Upper lobe of right lung (tissue), 1 donor: ENCODE measurements at places on chromosomes 3 and 15.
A peak's percentile ranks its signal among the peaks of the same experiment; 100 is the strongest.

DNA sequence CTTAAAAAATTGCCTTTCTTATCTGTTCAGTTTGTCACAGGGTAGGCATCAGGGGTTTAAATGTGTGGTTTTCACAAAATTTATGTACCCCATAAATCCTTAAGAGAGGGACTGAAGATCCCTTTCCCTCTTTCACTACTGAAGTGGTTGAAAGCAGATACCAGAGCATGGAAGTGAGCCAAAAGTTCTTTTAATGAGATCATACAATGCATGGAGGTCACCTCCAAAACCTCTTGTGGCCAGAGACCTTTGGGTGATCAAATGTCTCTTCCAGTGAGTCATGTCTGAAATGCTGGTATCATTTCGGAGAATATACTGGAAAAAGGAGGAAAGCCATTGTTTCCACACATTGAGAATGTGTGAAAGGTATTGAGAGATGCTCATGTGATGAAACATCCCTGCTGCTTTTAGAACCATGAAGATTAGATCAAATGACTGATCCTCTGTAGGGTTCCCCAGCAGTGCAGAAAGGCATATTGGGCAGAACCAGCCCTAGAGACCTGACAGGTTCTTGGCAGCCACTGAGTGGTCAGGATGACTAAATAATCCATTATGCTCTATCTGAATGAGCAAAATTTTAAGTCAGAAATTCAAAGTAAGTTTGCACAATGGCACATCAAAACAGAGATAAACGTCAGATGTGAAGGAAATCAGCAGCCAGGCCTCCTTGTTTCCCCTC is 165.8 kb upstream of the SLC2A2 start:
- DNase-seq, result no peak

DNA sequence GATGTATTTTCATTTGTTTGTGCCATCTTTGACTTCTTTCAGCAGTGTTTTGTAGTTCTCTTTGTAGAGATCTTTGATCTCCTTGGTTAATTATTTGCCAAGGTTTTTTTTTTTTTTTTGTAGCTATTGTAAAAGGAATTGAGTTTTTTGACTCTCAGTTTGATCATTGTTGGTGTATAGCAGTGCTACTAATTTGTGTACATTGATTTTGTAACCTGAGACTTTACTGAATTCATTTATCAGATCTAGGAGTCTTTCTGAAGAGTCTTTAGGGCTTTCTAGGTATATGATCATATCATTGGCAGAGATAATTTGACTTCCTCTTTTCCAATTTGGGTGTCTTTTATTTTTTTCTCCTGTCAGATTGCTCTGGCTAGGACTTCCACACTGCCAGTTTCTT is 42.2 kb upstream of the POMGNT2 start:
- DNase-seq, result no peak

DNA sequence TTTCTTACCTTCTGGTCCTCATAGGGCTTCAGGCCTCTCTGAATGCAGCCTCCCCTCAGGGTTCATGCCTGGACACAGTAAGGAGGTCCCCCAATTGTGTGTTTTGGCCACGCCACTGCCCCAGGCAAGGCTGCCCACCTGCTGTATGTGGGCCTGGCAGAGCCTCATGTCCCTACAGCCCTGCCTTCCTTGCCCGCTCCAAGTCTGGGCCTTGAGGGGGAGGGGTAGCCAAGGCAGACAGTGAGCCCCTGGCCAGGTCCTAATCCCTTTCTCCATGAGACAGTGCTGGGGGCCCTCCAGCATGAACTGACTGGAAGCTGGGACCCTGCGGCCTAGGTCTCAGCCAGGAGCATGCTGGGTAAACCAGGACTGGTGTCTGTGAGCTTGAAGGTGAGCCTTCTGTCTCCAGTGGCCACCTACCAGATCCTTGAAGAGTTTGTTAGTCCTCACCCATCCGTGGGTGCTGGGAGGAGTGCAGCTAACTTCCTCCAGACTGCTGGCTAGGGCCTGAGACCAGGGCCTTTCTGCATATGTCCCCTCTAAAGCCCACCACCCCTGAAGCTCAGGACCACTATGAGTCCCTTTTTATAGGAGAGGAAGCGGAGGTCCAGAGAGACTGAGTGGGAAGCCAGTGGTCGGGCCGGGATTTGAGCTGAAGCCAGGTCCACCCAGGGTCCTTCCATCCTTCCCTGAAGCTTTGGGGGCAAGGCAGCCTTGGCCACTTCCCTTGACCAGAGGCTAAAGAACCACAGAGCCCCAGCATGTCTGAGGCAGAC is 8.7 kb downstream of the ZBTB47 start:
- DNase-seq, result no peak

DNA sequence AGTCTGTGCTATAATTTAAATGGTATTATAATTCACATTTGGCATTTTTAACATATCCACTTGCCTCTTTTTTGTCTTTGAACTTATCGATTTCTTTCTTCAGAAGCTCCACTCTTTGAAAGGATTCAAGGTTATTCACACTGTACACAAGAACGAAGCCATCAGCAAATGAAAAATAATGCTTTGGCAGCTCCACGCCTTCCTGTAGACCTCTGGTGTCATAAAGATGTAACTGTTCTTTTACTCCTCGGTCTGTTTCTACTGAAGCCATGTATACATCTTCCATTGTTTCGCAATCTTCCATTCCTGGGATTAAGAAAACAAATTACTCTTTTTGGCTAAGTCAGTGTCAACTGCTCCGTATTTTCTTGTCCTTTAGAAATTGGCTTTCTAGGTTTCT is 16.0 kb downstream of the NKIRAS1 start:
- no peak for DNase-seq

- no peak for DNase-seq
Measured at GRCh38 chr3:155704061-155704460, 40.8 kb downstream of the PLCH1 start.

DNA sequence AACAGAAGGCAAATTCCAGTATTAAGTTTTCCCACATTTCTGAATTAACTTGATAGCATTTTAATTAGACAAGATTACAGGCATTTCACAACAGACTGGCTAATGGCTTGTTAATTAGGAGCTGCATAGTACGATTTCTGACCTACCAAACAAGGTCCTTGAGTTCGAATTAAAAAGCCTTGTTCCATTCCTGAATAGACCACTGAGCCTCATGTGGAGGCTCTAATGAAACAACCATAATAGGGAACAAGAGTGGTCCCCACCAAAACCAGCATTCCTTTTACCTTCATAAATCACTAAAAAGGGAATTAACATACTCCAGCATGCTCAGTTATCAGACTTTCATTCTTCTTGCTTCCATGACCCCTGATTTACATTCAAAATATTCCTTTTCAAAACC is 66.4 kb downstream of the PRTG start:
- DNase-seq, result no peak

- DNase-seq, result peak; percentile 26
Measured at GRCh38 chr15:31254431-31255175, 72.0 kb upstream of the KLF13 start.

- no peak for DNase-seq
Measured at GRCh38 chr3:185813691-185814215, 11.1 kb downstream of the IGF2BP2 start.

DNA sequence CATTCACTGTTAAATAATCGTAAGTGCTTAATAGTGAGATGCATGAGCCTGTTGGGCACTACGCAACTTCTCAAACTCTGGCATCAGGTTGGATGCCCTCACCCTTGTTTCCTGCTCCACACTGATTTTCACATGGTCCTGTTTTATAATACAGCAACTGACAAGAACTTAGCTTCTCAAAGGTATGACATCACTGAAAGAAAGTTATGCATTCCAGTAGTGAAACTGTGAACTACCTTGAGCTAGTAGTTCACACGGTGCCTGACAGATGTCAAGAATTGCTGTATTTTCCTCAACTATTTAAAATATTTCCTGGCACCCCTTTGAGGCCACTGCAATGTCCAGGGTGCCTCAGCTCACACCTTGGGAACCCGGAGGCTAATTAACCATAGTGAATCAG is 327.5 kb downstream of the RORA start:
- DNase-seq, result no peak

- DNase-seq, result no peak
Measured at GRCh38 chr15:92101708-92102394, 248.3 kb downstream of the SLCO3A1 start.

GRCh38 chr3:56700151-56700550 is 17.1 kb upstream of the TASOR start:
- no peak for DNase-seq

DNA sequence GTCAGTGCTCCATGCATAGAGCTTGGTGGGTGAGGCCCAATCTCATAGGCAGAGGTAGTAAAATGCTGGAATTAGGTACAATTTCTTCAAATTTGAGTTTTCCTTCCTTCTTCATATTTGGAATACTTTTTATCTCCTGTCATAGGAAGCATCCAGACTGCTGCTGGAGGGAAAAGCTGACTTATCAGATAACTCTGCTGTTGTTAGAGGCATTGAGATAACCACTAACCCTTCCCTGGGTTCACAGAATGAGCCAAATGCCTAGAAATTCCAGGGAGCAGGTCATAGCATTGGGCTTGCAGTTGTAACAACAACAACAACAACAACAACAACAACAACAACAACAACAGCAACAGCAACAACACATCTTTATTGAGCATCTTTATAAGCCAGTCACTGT is 332.7 kb downstream of the PDCD6IP start:
- no peak for DNase-seq

GRCh38 chr3:124498891-124499290 is 231.4 kb upstream of the UMPS start:
- no peak for DNase-seq

DNA sequence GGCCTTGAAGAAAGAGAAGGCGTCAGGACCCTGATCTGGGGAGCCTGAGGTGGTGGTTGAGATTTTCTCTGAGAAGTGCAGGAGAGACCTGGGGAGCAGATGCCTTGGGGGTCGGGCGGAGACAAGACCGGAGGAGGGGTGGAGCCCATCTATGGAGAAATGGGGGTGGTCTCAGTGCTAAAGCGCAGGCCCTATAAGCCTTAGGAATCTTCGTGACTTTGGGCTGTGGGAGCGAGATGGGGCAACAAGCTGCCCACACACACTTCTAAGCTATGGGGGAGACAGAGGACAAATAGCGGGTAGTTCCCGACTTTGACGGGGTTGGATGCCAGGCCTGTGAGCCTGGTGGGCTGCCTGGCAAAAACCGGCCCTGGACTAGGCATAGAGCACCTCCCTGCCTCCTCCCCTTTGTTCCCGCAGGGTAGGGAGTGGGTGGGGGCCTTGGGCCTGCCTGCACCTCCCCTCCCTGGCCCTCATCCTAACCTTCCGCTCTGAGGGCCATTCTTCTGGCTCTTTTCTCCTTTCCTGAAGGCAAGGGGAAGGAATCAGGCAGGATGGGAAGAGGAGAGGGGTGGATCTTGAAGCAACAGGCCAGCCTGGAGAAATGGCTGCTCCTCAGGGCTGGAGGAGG is 880 bp downstream of the NISCH start:
- peak; percentile 66 for DNase-seq

DNA sequence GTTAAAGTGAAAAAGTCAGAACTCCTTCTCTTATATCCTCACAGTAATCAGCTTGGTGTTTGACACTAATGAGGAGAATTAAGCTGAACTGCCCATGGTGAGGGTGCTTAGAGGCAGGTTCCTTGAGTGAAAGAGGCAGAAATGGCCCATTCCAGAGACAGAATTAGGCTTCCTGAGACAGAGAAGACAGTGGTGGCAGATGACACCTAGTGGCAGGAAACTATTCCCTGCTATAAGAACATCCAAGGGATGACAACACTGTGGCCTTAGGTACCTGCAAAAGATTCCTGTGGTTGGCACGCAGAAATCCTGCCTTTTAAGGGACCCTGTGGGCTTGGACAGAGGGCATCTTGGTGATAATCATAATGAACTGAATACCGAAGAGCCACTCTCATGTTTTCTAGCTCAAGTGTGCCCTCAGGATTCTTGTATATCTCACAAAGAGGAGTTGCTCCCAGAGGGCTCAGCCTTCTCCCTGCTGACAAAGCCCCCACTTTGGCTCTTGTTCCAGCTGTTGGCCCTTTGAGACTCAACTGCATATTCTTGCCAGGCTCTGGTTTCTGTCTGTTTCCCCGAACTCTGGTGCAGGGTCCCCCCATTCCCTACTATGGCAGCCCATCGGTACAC is 56.0 kb downstream of the KBTBD12 start:
- no peak for DNase-seq

DNA sequence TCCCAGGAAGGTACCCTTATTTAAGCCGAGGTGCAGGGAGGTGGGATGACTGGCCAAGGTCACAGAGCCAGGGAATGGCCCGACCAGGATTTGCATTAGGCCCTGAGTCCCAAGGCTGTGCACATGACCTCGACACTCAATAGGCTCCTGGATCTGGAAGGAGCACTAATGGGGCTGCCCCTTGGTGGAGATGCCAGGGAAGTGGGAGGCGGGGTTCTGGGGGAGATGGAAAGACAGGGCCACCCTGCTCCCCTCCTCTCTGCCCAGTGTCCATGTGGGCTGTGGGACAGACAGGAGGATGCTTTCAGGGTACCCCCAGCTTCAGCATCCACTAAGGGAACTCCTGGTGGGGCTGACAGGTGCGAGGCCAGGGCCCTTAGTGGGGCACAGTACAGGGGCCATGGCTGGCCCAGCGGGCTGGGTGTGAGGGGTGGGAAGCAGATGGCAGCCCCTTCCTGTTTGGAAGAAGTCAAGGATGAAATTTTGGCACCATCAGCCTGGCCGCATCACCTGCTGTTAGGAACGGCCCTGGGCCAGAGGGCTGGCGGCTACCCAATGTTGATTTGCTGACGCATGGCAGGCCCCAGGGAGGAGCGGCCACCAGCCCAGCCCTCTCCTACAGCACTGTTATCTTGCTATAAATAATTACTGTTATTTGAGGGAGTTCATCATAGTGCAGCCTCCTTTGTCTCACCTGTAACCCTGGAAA is 37.3 kb downstream of the ATP2B2 start:
- DNase-seq, result no peak

DNA sequence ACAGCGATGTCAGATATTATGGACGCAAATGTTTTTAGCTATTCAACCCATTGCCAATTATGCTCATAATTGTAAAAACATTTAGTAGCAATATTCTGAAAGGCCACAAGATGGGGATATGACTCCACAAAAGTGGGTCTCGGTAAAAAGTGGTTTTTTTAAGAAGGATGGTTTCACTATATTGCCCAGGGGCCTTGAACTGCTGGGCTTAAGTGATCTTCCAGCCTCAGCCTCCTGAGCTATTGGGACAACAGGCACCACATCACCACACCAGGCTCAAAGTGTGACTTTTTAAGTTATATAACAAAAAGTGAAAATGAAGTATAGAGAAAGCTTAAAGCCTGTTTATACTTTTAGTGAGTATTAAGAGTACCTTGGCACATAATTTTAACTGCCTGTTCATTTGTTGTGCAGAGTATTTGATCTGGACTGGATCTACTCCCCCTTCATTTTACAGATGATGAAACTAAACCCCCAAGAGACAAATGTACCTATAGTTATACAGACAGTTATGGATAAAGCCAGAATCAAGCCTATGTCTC is 9.4 kb downstream of the NAA50 start:
- DNase-seq, result no peak

- DNase-seq, result no peak
Measured at GRCh38 chr3:117602058-117602644, 892.6 kb downstream of the TUSC7 start.

- DNase-seq, result no peak
Measured at GRCh38 chr15:67474405-67475110, 46.4 kb upstream of the C15orf61 start.

- no peak for DNase-seq
Measured at GRCh38 chr15:37682304-37682703, 252.1 kb upstream of the TMCO5A start.
